ENCODE measurements at places on chromosomes 2 and 18.

DNA sequence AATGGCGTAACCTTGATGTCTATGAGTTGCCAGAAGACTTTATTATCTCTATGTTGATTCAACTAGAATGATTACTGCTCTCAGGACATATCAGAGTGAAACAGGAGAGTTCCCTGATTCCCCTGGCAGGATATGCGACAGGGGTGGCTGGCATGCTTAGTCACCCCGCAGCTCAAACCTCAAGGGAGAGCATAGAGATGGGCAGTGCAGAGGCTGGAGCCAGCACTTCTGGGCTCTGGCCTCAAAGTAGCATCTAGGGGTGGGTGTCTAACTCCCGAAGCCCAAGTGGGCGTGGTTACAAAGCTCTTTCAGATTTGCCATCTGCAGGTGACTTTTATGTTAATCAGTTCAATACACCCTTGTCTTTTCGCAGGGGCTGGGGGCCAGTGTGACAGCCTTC, 391.6 kb downstream of the ADCYAP1 start:
- no peak for DNase-seq

DNA sequence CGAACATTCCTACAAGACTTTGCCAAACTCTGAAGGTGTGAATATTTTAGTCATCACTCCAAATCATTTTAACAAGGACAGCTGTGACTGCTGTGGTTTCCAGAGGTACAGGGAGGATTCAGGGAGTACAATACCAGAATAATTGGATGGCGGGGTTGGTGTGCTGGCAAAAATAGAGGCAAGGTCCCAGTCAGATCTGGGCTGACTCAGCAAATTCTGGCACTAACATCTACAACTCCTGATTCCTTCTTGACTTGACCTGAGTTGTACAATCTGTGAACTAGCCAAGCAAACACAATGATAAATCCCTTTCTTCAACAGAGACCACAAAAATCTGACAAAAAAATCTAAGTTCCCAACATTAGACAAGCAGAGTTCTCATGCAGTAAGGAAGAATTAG, 40.4 kb downstream of the RMP24 start:
- no peak for DNase-seq

- peak; percentile 56 for DNase-seq
These were observed 1.5 kb downstream of the ADD2 start for GRCh38 chr2:70766357-70767078.

GRCh38 chr18:73235921-73236320, 368.1 kb upstream of the NETO1 start:
- DNase-seq: no peak

GRCh38 chr18:35458677-35459441, 38.9 kb downstream of the INO80C start:
- no peak for DNase-seq

DNA sequence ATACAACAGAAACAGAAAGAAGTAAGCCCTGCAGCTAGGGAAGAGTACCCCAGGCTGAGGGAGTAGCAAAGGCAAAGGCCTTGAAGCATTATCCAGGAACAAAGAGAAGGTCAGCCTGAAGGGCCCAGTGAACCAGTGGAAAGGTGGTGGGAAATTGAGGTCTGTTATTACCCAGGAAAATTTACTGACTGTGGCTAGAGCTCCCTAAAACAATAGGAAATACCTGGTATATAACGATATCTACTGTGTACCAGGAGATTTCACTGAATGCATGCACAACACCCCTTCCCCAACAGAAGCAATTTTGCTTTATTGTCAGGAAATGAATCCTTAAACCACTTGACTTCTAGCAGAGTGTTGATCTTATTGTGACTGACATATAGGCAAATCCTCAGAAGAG, 365.3 kb downstream of the ERBB4 start:
- no peak for DNase-seq
